Activated naive CD4-positive, alpha-beta T cell treated with anti-CD3 and anti-CD28 coated beads for 36 hours (primary cell): ENCODE measurements at places on chromosomes 12 and 14.

GRCh38 chr12:55142669-55143565, 16.7 kb downstream of the OR9K2 start:
- DNase-seq = peak; percentile 70

DNA sequence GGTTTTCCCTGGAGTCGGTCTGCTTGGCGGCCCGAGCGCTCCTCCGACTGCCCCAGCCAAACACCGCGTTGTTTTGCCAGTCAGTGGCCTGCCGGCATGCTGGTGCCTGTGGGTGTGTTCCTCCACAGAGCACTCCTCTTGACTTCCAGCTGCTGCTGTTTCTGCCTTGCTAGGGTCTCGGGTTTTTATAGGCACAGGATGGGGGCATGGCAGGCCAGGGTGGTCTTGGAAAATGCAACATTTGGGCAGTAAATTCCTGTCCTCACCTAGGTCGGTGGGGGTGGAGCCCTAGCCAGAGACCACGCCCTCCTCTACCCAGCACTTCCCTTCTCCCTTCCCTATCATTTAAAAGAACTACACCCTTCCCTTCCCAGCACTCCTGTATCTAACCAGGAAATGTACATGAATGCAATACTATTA, 34.7 kb upstream of the VASH1 start:
- DNase-seq = no peak

DNA sequence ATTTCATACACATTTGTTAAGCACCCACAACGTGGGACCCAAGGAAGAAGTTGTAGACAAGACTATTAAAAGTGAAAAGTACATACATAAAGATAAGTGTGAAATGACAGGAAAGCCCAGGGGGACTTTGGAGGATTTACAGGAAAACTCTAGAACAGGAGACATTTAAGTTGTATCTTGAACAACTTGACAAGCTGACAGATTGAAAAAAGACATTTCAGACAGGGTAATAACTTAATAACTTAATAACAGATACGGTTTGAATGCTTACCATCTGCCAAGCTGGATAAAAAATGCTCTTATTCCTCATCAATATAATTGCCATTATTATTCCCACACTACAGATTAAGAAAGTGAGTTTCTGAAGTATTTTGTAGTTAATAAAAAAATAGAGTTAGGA, 229.7 kb upstream of the SYT10 start:
- no peak for DNase-seq

- no peak for DNase-seq
Observed at GRCh38 chr12:117456076-117456475, 94.7 kb upstream of the NOS1 start.

GRCh38 chr14:77005559-77005958, 22.9 kb downstream of the IRF2BPL start:
- DNase-seq = no peak

DNA sequence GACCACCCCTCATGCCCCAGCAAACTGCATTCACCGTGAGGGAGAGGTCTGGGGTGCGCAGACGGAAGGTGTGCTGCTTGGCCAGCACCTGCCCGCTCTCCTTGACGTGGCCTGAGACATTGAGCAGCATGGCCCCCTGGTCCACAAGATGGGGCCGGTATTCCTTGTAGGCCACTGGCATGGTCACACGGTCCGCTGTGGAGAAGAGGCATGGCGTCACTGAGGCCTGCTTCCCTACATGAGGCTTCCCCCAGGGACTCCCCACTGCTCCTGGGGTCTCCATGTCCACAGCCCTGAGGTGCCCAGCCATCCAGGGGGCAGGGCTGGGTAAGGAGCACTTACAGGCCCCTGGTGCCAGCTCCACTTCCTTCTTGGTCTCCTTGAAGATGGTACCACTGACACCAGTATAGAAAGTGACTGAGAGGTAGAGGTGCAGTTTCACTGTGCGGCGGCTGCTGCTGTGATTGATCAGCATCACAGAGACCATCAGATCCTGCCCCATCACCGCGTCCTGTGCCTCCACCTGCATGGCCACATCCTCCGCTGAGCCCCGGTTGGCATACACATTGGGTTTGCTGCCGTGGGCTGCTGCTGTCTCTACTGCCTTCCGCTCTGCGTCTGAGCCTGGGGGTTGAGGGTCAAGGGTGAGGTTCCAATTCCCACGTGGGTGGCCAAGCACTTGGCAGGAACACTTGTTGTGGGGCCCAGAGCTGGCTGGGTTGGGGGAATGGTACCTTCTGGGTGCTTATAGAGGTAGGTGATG, 8.2 kb downstream of the TGM1 start:
- DNase-seq = no peak

- no peak for DNase-seq
Observed at GRCh38 chr12:39892146-39892545, 213.7 kb downstream of the SLC2A13 start.

- DNase-seq = no peak
Observed at GRCh38 chr14:104460791-104461651, 118.5 kb upstream of the C14orf180 start.

- DNase-seq = no peak
Observed at GRCh38 chr14:60705100-60705499, 19.1 kb downstream of the SIX4 start.
